ENCODE measurements at places on chromosomes 6 and 20. TPM values are rescaled to one million over a fixed set of nuclear protein-coding genes. Genes with fewer than 3 reads are reported as not detected.

DNA sequence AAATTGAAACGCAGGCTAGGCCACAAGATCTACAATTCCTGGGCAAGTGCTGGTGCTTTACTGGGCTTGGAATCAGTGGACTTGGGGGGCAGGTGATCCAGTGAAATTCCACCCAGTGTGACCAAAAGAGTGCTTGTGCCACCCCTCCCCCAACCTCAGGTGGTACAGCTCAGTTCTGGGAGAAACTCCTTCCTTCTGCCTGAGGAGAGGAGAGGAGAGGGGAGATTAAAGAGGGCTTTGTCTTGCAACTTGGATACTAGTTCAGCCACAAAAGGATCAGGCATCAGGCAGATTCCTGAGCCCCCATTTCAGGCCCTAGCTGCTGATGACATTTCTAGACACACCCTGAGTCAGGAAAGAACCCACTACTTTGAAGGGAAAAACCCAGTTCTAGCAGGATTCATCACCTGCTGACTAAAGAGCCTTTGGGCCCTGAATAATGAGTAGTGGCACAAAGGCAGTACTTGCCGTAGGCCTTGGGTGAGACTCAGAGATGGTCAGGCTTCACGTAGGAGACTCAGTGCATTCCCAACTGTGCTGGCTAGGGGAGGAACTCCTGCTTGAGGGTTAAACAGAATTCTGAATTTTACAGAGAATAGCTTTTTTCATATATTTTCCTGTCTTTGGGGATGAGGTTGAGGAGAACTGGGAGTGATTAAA lies 446.7 kb downstream of the BMP2 start:
- no peaks in the 10 kb centered on the region for H3K4me1 ChIP-seq
- no peak overlapping the region for H3K27ac ChIP-seq
- DNase-seq = no peak
- H3K27me3 ChIP-seq = no peaks in the 10 kb centered on the region
- H3K4me3 ChIP-seq = no peak overlapping the region
- H3K36me3 ChIP-seq = no peaks in the 10 kb centered on the region

GRCh38 chr20:38873050-38873581 lies 53.1 kb upstream of the FAM83D start:
- peak overlapping the region; percentile 59 for H3K27ac ChIP-seq
- no peak for DNase-seq
- H3K4me3 ChIP-seq = no peak overlapping the region
- H3K36me3 ChIP-seq = no peaks in the 10 kb centered on the region

The PNLDC1 gene
- total RNA-seq = 0.28 TPM

- no peak overlapping the region for H3K27ac ChIP-seq
Observed at GRCh38 chr6:124683507-124683906, 278.7 kb upstream of the RNF217 start.

DNA sequence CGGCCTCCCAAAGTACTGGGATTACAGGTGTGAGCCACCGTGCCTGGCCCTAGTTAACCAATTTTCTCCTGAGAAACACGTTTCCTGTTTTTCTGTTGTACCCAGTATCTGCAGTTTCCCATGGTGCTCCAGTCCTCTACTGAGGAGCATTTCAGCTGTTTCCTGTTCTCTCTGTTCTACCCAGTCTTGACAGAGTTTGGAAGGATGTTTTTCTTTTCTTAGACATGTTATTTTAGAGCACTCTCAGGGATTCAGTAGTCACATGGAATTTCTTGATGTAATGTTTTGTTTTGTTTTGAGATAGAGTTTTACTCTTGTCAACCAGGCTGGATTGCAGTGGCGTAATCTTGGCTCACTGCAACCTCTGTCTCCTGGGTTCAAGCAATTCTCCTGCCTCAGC lies 129.8 kb upstream of the TIAM2 start:
- no peak for DNase-seq
- H3K27ac ChIP-seq = no peak overlapping the region
- H3K4me1 ChIP-seq = no peaks in the 10 kb centered on the region
- no peaks in the 10 kb centered on the region for H3K27me3 ChIP-seq
- peaks cover 4% of the 10 kb centered on the region for H3K36me3 ChIP-seq
- no peak overlapping the region for H3K4me3 ChIP-seq

- H3K4me3 ChIP-seq = no peak overlapping the region
- H3K4me1 ChIP-seq = no peaks in the 10 kb centered on the region
- H3K36me3 ChIP-seq = peaks cover 11% of the 10 kb centered on the region
- DNase-seq = no peak
Observed at GRCh38 chr6:118467181-118467580, 80.9 kb upstream of the PLN start.

The STMND1 gene
- 10.7 TPM for total RNA-seq

All from lung (tissue), 17 donors.